ENCODE measurements at places on chromosomes 7 and 10.

DNA sequence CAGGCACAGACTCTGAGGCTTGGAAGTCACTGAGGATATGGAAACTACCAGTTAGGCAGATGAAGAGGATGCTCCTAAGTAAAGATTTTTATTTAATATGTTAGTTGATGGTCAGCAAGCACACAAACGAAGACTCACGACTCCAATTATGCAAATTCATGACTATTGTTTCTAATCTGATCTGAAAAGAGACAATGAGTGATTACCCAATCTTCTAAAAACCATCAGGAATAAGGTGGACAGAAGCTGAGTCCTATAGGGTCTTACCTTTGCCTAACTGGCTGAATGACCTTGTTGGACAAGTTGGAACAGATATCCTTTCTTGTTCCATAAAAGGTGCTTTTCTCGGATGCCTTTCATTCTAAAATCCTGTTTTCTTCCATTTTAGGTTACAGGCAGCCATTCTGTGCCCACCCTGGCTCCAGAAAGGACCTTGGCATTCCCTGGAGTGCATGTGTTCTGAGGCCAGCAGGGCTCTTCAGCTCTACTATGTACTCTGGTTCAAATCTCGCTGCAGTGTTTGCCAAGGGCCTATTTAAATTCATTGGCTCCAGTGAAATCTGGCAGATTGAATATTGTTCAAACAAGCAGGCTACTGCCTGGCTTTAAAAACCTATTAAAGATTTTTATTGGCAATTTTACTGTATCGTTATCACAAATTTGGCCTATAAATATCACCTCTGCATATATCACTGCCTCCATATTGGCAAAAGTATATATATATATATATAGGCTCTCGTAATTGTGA, 77.5 kb downstream of the SLC25A13 start:
- DNase-seq = no peak

- no peak for DNase-seq
Measured at GRCh38 chr10:133165556-133166503, 5.8 kb downstream of the KNDC1 start.

DNA sequence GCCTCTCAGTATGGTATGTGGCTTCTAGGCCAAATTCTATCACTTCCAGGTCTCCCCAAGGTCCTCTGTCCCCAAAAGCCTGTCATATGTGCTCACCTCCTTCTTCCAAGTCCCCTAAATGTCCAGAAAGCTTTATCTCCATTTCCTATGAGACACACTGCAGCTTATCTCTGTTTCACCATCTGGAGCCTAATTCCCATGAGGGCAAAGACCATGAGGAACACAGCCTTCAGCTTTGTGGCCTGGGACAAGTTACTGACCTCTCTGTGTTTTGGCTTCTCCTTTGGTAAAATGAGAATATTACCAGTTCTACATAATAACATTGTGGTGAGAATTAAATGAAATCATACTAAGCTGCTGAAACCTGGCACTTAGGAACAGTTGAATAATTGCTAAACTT, 19.2 kb downstream of the ST8SIA6 start:
- DNase-seq = no peak

- DNase-seq = no peak
Measured at GRCh38 chr10:27701938-27702537, 43.6 kb downstream of the MKX start.

DNA sequence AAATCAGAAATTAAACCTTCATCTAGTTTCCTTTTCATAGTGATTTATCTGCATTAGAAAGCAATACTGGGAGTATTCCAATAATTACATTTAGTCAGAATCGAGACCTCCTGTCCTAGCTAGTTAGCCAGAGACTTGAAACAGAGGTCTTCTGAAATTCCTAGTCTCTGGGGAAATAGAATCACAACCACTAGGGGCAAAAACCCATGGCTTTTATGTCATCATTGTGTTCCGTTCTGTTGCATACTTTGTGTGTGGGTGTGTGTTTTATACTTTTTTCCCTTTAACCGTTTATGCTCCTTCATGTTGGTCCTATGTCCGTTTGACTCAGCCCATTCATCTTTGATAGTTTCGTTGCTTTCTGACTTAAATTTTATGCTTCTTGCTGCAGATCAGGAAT, 79.8 kb downstream of the RALA start:
- DNase-seq = no peak

DNA sequence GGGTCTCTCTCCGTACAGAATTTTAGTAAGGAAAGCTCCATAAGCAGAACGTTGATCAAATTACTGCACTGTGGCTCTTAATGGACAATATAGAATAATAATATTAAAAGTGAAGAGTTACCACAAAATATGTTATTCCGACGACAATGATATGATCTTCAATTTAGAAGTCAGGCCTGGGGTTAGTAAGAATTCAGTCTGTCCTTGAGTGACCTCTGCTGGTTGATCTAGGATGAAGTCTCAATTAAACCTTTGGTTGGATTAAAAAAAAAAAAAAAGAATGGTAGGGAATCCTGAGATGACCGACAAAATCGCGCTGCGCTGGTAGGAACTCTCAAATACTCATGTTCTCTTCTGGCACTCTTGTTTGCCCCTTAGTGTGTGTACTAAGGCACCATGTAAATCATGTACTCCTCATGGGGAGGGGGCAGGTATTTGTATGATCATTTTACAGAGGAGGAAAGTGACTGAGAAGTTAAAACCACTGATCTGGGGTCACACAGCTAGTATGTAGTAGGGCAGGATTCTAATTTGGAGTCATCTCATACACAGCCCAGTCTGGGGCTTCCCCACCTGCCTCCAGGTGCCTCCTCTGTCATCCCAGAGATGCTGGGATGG, 161.3 kb upstream of the NPVF start:
- no peak for DNase-seq

DNA sequence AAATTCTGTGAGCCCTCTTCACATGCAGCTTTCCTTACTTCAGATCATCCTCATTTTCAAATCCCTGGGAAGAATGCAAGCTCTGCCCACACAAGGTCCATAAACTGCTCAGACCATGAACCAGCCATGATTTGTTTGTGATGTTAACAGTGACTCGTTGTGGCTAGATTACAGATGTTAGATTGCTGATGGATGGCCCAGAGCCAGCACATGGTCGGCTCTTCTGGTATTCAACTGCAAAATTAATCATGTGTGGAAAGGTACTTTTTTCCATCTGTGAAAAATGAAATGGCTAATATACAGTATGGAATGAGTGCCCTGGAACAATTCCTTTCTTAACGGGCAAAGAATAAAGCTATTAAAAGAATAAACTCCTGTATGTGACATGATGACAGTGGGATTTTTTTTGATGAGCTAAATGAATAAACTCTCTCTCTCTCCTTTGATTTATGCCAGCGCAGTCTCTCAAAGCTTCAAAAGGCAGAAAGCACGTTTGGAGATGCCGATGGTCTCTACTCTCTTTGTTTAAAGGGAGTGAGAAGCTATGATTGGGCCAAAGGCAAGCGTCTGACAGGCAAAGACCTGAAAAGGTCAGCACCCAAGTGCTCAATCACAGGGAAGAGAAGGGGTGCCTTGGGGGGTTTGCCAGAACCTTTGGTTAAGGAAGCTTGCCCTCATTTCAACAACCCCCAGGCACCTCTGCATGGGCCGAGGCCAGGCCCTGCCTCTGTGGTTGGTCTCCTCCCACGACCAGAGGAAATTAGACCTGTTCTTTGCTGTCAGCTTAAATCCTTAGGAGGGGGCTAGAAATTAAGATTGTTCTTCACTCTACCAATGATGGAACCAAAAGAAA, 444.0 kb upstream of the NFE2L3 start:
- no peak for DNase-seq

GRCh38 chr7:18566829-18567228, 71.3 kb downstream of the HDAC9 start:
- DNase-seq = no peak

- no peak for DNase-seq
Measured at GRCh38 chr10:126930883-126931503, 25.8 kb downstream of the DOCK1 start.

DNA sequence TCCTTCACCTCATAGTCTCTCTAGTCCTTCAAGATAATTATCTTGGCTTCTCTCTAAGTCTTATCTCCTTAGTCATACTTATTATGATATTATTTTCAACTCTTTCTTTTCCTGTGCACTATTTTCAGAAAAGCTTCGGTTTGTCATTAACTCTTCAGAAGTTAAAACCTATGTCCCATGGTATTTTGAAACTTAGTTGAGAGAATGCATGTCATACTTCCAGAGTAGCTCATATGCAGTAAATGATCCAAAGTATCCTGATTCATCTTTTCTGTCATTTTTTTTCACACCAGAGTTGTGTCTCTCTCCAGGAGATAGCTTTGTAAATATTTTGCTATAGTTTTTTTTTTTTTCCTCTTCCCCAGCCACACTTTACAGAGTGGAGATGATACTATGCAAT, 1008.6 kb downstream of the NRG3 start:
- DNase-seq = no peak

Data from stimulated activated CD4-positive, alpha-beta T cell treated with anti-CD3 and anti-CD28 coated beads, Interleukin-15, amount 100 ng/mL, for 24 hours (primary cell).